ENCODE measurements at places on chromosomes 4 and X.

GRCh38 chr4:75849461-75849860 is 52.8 kb downstream of the PPEF2 start:
- no peak for DNase-seq

- DNase-seq: no peak
These were observed 1443.4 kb upstream of the TENM3 start for GRCh38 chr4:180799798-180800197.

DNA sequence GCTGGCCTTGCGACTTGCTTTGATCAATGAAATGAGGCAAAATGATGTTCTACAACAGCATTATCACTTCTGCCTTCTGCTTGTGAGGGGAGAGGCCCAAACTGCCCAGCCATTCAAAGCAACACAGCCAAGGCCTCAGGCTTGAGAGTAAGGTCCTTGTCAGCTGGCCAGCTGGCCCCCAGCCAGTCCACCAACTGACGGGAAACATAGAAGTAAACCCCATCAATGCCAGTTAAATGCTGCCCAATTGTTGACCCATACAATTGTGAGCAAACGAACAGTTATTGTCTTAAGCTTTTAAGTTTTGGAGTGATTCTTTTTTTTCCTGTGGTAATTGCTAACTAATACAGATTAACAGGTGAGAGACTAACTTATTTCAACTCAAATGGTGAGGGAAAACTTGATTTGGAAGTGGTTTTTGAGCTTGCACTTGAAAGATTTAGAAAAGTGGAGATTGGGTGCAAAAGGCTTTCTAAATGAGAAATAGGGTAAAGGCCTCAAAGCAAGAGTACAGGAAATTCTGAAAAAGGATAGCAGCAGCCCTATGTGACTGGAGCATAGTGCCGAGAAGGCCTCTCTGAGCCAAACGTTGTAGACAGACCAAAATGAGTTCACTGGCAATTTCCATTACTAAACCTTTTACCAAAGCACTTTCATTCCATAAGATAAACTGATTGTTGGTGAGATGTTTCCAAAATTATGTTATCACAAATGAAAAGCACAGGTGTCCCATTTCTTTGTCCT is 66.9 kb downstream of the ARHGEF38 start:
- DNase-seq: no peak

GRCh38 chr4:119233750-119234149 is 21.2 kb downstream of the USP53 start:
- no peak for DNase-seq

GRCh38 chrX:75547783-75548182 is 24.9 kb upstream of the ZDHHC15 start:
- no peak for DNase-seq

- no peak for DNase-seq
These were observed 37.7 kb upstream of the OCIAD2 start for GRCh38 chr4:48944252-48944651.

DNA sequence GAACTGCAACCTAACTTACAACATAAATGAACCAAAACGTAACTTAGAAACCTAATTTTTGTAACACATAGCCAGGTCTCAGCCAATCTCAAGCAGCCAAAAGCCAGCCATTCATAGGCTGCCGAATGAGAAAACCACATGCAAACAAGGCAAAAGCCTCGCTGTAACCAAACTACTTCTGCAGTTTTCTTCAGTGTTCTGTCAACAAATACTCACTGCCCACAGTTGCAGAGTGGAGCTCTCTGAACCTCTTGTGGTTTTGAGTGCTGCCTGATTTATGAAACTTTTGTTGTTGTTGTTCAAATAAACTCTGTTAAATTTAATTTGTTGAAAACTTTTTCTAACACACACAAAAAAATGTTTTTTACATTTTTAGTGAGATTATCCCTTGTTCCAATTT is 251.2 kb downstream of the PAPSS1 start:
- no peak for DNase-seq

DNA sequence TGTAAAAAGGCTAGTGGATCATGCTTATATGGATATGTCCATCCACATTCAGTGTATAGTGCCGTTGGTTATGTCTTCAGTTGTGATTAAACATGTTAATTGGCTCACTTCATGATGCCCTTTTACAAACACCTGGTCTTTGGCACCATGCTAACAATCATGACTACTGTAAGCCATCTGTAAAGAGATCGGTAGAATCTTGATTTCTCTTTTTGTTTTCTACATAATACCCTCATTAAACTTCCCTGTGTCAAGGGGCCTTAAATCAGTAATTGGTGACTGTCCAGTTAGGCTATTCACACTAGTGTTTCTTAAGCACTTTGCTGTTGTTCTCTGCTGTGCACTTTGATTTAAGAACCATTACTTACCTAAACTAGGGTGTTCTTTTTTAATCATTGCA is 475.2 kb downstream of the RPA4 start:
- no peak for DNase-seq

DNA sequence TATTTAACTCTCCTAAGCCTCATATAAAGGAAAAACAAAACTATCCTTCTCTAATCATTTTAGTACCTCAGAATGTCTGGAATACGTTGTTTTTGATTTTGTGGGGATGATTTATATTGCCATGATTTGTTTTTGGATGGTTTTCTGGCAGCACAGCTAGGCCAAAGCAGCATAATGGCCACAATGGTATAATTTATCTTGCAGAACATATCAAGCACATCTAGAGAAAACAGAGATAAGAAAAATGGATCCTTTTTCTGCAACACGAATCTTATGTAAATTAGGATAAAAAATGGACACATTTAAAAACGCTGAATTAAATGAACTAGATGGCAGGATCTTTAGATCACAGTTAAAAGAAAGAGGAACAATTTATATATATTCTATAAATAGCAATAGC is 269.9 kb upstream of the FAT4 start:
- no peak for DNase-seq

- no peak for DNase-seq
These were observed 46.0 kb upstream of the MAN2B2 start for GRCh38 chr4:6529021-6529420.

- no peak for DNase-seq
These were observed 446.9 kb downstream of the GRXCR1 start for GRCh38 chr4:43339435-43339834.

DNA sequence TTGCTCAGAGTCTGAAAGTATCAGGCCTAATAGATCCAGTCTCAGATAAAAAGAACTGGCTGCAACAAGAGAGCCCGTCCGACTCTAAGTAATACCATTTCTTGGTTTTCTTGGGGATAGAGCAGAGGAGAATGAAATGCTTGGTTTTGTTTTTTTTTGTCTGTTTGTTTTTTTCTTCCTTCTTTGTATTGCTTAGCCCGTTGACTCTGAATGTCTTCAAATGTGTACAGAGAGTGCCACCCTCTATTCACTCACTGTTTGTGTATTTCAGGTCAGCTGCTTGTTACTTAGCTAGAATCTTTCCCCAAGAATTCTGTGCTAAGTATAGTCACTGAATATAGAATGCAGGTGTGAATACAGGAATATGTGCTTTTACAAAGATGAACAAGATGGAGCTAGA is 5.7 kb upstream of the TMEM156 start:
- no peak for DNase-seq

- DNase-seq: no peak
These were observed 138.3 kb downstream of the PDE5A start for GRCh38 chr4:119490335-119490734.

- DNase-seq: no peak
These were observed 1746.4 kb upstream of the PCDH7 start for GRCh38 chr4:28973587-28974350.

GRCh38 chrX:31715675-31716074 is 643.8 kb upstream of the FTHL17 start:
- no peak for DNase-seq

DNA sequence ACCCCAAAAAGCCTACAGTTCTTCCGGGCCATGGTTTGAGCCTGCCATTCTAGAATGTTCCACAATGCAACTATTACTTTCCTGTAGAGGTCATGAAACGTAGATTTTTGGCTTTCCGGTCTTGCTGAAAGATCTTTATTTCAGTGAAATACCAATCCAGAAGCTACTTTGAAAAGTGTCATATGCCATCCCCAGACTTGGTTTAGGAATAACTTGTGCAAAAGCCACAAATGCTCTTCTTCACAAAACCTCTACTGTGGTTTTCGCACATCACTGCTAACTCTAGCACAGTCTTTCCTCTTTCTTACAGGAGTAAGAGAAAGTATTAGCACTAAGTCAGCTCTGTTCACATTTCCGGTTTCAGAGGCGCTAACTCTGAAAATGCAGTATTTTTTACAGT is 12.7 kb upstream of the CD40LG start:
- no peak for DNase-seq
